ENCODE measurements at places on chromosomes 2 and 18.

DNA sequence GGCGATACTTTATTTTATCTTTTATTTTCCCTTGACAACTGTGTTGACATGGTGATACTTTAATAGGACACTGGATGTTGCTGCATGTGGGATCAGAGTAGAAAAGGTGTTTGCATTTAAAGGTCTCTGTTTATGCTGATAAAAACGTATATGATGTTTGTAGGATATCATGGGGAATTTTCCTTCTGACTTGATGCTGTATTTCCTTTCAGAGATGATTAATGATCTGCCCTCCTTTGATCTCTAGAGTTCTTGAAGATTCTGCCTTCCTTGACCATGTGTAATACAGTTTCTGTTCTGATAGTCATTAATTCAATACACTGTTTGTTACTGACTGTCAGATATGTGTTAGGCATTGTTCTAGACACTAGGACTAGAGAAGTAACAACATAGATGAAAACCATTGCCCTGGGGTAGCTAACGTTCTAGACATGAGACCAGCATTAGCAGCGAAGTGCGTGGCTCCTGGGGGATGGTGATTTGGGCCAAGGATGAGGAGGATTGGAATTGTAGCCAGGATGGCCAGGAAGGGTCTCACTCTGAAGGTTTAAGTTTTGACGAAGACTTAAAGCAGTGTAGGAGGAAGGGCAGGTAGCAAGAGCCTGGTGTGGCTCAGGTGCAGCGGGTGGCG is 2.8 kb downstream of the ATG4B start:
- DNase-seq, result no peak

DNA sequence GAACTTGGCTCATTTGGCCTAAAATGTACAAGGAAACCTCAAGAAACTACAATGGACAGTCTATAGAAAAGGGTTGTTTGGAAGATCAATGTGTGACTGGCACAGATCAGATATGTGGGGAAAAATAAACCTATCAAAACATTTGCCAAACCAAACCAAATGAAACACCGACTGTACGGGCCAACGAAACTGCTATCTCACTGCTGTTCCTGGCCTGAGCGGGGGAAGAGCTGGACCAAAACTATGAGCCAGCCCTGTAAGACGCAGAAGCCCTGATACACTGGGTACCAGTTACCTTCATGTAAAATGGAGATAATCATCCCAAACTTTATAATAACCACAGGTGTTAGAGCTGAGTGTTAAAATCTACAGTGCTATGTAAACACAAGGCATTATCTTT is 11.7 kb downstream of the CDC42EP3 start:
- DNase-seq, result no peak

DNA sequence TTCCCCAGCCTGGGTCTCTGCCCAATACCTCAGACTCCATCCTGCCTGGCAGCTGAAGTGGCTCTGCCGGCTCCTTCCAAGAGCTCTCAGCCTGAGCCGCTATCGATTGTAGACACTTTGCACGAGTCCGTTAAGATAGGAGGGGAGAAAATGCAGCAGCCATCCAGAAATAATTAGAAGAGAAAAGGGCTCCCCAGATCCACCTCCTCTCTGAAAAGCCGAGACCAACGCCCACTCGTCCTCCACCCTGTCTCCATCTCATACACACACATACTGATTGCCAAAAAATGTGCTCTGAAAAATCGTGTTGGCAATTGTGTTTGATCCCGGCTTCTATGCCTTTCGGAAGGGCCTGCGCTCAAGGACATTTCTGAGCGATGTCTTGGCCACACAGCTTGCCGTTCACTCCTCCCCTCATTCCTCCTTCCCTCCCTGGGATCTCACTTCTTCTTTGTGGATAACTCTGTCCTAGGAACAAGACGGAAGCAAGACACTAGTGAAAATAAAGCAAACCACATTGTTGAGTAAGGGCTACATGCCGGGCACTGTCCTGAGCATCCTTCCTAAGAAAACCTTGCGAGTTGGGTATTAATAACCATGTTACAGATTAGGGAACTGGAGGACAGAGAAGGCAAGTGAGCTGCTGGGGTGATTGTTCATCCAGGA is 372.8 kb upstream of the MYT1L start:
- no peak for DNase-seq

DNA sequence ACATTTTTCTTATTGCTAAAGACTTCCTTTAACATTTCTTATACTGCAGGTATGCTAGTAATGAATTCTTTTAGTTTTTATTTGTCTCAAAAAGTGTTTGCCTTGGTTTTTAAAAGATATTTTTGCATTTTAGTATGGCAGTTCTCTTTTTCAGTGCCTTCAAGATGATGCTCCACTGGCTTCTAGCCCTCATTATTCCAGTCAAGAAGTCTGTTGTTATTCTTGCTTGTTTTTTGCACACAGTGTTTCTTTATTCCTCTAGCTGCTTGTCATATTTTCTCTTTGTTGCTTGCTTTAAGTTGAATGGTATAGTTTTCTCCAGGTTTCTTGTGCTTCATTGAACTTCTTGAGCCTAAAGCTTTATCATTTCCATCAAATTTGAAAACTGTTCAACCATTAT is 158.0 kb upstream of the SPHKAP start:
- DNase-seq, result no peak

GRCh38 chr2:158741625-158742024 is 53.5 kb upstream of the DAPL1 start:
- DNase-seq, result no peak
